ENCODE measurements at places on chromosomes 2 and 18.

DNA sequence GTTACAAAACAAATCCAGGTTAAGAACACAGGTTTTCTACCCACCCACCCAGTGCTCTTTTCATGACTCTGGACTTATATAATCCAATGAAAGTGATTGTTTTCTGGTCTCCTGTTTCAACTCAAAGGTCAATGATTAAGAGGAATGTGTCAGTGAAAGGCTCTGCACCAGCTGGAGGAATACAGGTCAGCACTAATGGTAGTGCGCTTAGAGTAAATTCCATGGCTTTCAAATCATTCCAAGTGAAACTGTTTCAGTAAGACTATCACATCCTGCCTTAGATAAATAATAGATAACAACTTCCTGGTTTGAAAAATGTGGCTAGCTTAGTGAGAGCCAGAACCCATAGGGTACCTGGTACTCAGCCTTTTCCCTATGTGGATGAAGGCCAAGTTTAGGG is 47.8 kb downstream of the SLC9A4 start:
- no peak for DNase-seq

DNA sequence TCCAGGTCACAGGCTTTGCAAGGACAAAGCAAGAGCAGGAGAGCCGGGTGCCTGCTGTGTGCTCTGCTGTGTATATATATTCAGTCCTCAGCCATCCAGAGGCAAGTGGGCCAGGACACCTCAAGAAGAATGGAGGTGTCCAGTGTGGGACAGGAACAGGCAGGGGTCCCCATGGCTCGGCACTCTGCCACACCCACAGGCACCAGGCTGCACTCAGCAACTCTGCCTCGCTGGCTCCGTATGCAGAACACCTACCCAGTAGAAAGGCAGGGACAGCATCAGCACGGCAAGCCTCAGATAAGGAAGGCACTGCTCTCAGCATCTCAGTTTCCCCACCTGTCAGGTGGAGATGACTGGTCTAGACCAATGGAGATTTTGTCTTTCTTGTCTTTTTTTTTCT is 57.8 kb downstream of the DNMT3A start:
- DNase-seq: no peak

DNA sequence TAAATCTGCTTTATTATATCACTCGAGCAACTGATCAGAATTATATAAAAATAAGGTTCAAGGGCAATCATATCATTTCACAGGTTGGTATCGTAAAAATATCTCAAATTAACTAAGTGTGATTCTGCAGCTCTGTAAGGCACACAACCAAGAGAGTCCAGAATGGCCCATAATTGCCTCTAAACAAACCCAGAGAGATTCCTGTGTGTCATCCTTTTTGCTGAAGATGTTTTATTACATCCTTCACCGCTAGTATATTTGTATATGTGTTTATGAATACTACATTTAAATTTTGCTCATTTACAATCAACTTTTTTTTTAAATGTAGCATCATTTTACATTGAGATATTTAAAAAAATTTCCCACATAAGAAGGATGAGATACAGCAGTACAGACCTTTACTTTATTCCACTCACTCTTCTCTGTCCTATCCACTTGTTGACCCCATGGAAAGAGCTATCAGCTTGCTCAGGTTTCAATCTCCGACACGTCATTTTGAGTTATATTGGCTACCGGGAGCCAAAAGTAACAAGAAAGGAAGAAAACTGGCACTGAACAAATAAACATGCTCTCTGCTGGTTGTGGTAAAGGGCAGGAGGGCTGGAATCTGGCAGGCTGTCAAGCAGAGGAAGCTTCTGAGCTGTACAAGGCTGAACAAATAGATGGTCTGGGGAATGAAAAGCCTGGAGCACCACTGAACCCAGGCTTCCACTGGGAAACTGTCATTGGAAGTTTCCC is 23.1 kb downstream of the PLA2R1 start:
- DNase-seq: no peak

DNA sequence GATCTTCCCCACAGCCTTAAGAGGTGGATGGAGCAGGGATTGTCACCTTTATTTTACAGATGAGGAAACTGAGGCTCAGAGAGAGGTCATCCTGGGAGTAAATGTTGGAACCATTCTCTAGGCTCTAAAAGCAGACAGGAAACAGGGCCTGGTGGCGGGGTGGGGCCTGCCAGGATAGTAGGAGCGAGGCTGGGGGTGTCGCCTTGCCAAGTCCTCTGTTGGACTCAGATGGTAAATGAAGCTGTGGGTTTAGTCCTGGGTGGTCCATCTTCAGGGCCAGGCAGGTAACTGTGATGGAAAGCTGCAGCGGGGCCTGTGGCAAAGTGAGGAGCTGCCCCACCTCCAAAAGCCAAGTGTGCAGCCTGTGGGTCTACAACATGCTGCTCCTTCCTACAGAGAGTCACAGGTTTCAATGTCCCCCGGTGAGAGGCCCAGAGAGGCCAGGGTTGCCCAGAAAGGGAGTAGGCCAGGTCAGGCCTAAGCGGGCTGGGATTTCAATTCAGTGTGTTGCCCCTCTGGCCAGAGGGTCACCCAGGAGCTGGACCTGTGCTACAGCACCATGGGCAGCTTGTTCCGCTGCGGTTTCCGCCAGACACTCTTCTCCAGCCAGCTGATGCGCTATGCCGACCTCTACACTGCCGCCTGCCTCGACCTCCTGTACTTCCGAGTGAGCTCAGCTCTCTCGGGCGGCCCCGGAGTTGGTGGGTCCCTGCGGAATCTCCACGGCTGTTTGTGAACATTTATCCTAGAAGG is 6.6 kb downstream of the NT5DC4 start:
- no peak for DNase-seq

DNA sequence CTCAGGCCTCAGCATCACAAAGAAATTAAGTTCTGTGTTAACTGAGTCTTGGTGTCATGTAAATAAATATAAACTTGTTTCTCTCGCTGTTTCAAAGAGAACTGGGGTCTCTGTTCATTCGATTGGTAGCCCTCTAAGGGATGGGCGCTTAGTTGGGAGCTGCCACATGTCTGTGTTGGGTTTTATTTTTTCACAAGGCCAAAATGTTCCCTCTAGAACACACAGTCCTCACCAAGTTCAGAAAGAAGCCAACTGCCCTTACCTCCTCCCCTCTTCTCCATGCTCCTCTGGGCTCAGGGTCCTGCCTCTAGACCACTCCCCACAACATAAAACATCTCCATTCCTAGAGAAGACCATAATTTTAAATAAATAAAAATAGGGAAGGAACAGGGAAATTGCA is 490.9 kb downstream of the TNS1 start:
- DNase-seq: no peak

DNA sequence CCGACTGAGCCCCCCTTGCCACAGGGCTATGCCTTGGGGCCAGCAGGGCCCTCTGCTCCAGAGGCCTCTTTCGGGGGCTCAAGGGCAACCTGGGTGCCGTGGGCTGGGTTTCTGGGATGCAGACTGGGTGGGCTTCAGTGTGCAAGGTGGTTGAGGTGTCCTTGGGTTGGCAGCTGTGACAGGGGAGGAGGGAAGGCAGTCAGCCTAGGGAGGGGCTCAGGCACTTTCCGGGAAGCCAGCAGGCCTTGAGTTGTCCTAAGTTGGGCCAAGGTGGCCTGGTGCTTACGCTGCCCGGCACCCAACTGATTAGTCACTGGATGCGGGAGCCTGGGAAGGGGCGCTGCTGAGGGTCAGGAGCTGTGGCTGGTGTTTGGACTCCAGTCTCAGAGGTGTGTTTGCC is 199.5 kb downstream of the TWIST2 start:
- DNase-seq: no peak

- no peak for DNase-seq
These were observed 27.6 kb downstream of the SLC40A1 start for GRCh38 chr2:189552991-189553404.

DNA sequence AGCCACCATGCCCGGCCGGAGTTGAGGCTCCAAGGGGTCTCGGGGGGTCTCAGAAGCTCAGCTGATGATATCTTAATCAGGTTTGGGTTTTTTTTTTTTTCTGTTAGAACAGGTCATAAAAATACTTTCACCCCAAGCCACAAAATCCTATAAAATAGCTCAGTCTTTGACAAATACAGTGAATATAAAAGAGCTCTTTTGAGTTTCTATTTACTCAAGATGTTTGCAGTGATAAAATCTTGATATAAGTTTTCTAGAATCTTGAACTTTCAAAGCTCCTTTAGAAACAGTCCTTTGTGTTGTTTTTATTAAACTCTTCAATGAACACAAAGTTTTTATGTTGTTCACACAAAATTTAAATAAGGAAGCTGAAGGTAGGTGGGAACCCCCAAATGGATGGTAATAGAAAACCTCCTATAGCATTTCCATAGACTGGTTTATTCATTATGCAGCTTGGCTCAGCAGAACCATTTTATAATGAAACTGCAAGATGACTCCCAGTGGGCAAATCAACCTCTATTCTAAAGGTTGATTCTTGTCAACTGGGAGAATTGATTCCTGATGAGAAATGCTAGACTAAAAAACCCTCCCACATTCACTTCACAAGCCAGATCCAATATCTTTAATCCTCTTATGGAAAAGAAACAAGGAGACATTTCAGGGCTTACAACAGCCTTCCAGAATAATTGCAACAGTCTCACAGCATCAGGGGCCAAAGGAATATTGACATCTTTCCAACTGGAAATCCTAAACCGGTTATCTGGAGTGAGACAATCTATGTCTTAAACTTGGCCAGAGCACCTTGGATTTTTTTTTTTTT is 13.6 kb upstream of the NARS1 start:
- no peak for DNase-seq

DNA sequence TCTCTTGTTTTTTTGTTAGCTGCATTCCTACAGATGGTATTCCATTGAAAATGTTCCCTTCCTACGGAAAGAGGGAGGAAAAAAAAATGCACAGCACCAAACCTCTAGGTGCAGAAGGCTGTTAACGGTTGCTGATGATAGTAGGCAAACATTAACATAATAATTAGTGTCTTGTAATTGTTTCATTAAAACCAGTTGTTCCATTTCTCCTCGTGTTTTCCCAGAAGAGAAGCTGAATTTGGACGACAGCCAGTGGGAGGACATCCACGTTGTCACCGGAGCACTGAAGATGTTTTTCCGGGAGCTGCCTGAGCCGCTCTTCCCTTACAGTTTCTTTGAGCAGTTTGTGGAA is 494.7 kb downstream of the ARHGAP15 start:
- no peak for DNase-seq

GRCh38 chr2:46274586-46274985 is 22.6 kb upstream of the EPAS1 start:
- no peak for DNase-seq

- no peak for DNase-seq
These were observed 201.1 kb upstream of the COL3A1 start for GRCh38 chr2:188773075-188773474.
